ENCODE measurements at places on chromosomes 5 and 9. TPM values are rescaled to one million over a fixed set of nuclear protein-coding genes. Genes with fewer than 3 reads are reported as not detected.
A peak's percentile ranks its signal among the peaks of the same experiment; 100 is the strongest.

DNA sequence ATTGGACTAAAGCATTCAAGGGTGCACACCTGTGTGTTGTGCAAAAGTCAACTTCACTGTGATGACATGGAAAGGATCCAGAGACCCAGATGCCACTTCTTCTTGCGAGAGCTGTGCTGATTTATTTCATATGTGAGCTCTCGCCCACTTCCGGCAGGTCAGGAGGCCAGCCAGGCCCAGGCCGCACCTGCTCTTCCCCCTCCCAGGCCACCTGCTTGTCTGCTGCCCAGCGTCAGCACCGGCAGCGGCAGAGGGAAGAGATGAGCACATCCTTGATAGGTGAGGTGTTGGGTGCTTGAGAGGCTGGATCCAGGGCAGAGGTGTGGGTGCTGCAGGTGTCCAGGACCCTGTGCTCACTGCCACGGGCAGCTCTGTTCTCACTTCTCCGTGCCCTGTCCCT is 242.9 kb downstream of the FANCC start:
- H3K27me3 ChIP-seq, result no peaks in the 10 kb centered on the region
- H3K4me3 ChIP-seq, result no peak overlapping the region
- peak overlapping the region; percentile 66 for H3K27ac ChIP-seq
- peaks cover 77% of the 10 kb centered on the region for H3K4me1 ChIP-seq

The C1QTNF2 gene
- not detected for total RNA-seq

- peaks cover 15% of the 10 kb centered on the region for H3K27me3 ChIP-seq
- no peak overlapping the region for H3K4me3 ChIP-seq
- DNase-seq, result no peak
- H3K4me1 ChIP-seq, result no peaks in the 10 kb centered on the region
These were observed 86.3 kb upstream of the IER5L start for GRCh38 chr9:129264388-129264787.

DNA sequence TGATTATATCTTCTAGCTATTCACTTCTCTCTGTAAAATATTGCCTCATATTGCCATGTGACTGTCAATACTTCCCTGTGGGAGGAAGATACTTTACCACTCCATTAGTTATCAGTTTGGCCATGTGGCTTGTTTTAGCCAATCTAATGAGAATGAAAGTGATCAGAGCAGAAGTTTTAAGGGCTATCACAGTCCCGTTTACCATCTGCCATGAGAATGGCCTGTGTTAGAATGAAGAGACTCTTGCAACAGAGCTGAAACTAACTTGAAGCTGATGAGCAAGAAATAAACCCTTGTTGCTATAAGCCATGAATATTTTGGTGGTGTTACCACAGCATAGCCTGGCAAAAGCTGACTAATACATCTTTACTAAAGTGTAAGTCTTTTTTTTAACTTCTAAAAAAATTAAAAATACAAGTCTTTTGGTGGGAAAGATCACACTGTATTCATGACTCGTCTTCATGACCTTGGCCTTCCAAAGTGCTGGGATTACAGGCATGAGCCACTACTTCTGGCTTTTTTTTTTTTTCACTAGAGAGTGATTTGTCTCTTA is 68.0 kb upstream of the CTNNA1 start:
- no peaks in the 10 kb centered on the region for H3K27me3 ChIP-seq
- no peak overlapping the region for H3K27ac ChIP-seq
- H3K4me3 ChIP-seq, result no peak overlapping the region
- H3K36me3 ChIP-seq, result no peaks in the 10 kb centered on the region
- DNase-seq, result no peak
- H3K4me1 ChIP-seq, result no peaks in the 10 kb centered on the region

DNA sequence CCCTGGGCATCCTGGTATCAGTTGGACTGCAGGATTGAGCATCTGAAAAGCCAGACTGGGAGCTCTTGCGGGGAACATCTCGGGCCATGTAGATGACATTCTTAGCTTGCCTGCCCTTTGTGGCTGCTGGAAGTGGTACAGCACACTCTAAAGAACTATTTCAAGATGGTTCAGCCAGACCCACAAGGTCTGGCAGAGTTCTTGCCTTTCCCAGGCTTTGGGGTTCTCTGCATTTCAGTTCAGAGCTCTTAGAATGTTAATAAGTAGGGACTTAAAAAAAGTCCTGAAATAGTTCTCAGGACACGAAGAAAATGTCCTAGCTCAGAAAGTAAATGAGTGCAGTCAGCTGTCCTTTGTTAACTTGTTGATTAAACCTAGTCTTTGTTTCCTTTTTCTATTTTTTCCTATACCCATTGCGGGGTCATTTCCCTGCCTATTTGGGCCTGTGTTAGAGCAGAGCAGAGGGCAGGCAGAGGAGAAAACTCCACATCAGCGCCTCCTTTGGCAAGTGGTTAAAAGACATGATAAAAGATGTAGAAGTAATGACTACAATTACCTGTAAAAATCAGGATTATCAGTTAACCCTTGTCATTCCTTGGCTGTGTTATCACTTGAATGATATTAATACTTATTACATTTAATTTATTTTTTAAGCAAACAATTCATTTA is 291.5 kb downstream of the ZSWIM6 start:
- DNase-seq, result no peak
- H3K4me1 ChIP-seq, result peaks cover 8% of the 10 kb centered on the region
- no peak overlapping the region for H3K27ac ChIP-seq
- no peaks in the 10 kb centered on the region for H3K27me3 ChIP-seq

GRCh38 chr5:1174122-1174936 is 27.1 kb upstream of the SLC6A19 start:
- H3K27me3 ChIP-seq, result peaks cover 4% of the 10 kb centered on the region
- no peaks in the 10 kb centered on the region for H3K36me3 ChIP-seq
- no peaks in the 10 kb centered on the region for H3K4me1 ChIP-seq
- no peak overlapping the region for H3K4me3 ChIP-seq
- no peak overlapping the region for H3K27ac ChIP-seq
- peak; percentile 70 for DNase-seq

The PSMB7 gene
- 17.9 TPM for total RNA-seq

- H3K4me3 ChIP-seq, result no peak overlapping the region
- no peaks in the 10 kb centered on the region for H3K36me3 ChIP-seq
- H3K27ac ChIP-seq, result no peak overlapping the region
- H3K4me1 ChIP-seq, result no peaks in the 10 kb centered on the region
- DNase-seq, result no peak
These were observed 296.6 kb downstream of the SEMA5A start for GRCh38 chr5:9249231-9249630.

- no peak overlapping the region for H3K4me3 ChIP-seq
- no peaks in the 10 kb centered on the region for H3K4me1 ChIP-seq
- H3K27me3 ChIP-seq, result no peaks in the 10 kb centered on the region
- no peak for DNase-seq
- H3K36me3 ChIP-seq, result no peaks in the 10 kb centered on the region
These were observed 1.6 kb upstream of the DNAH5 start for GRCh38 chr5:13946111-13946510.

GRCh38 chr9:134358026-134358661 is 31.9 kb downstream of the RXRA start:
- H3K27ac ChIP-seq, result peak overlapping the region; percentile 30
- H3K4me1 ChIP-seq, result peaks cover 49% of the 10 kb centered on the region
- H3K36me3 ChIP-seq, result no peaks in the 10 kb centered on the region
- no peak overlapping the region for H3K4me3 ChIP-seq
- DNase-seq, result no peak

The PCDHB7 gene
- total RNA-seq, result 0.79 TPM

DNA sequence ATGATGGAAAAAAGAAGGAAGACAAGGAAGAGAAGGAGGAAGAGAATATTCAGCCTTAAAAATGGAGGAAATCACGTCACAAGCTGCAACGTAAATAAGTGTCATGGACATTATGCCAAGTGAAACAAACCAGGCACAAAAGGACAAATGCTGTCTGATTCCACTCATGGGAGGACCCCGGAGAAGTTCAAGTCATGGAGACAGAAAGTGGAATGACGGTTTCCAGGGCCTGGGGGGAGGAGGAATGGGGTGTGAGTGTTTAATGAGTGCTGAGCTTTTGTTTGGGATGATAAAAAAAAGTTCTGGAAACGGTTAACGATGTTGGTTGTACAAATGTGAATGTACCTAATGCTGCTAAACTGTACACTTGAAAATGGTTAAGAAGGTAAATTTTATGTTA is 439.5 kb downstream of the GADD45G start:
- peaks cover 8% of the 10 kb centered on the region for H3K4me1 ChIP-seq
- no peak overlapping the region for H3K27ac ChIP-seq
- H3K36me3 ChIP-seq, result no peaks in the 10 kb centered on the region
- no peak overlapping the region for H3K4me3 ChIP-seq
- DNase-seq, result no peak

The WHRN gene
- 11.6 TPM for total RNA-seq

GRCh38 chr9:79776581-79776980 is 204.8 kb downstream of the TLE4 start:
- H3K27ac ChIP-seq, result no peak overlapping the region
- H3K4me3 ChIP-seq, result no peak overlapping the region
- no peaks in the 10 kb centered on the region for H3K4me1 ChIP-seq
- H3K27me3 ChIP-seq, result no peaks in the 10 kb centered on the region

GRCh38 chr5:132093271-132093670 is 19.7 kb downstream of the CSF2 start:
- H3K36me3 ChIP-seq, result no peaks in the 10 kb centered on the region
- DNase-seq, result no peak
- H3K4me3 ChIP-seq, result no peak overlapping the region

DNA sequence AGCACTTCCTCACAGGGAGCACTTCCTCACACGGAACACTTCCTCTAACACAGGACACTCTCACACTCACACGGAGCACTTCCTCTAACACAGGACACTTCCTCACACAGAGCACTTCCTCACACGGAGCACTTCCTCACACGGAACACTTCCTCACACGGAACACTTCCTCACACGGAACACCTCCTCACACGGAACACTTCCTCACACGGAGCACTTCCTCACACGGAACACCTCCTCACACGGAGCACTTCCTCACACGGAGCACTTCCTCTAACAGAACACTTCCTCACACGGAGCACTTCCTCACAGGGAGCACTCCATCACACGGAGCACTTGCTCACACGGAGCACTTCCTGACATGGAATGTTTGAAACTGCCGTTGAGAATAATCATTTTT is 13.4 kb downstream of the POMT1 start:
- no peak overlapping the region for H3K4me3 ChIP-seq
- no peak for DNase-seq
- no peaks in the 10 kb centered on the region for H3K4me1 ChIP-seq
- H3K36me3 ChIP-seq, result no peaks in the 10 kb centered on the region
- H3K27ac ChIP-seq, result no peak overlapping the region

The SLC4A9 gene
- 3.0 TPM for total RNA-seq

DNA sequence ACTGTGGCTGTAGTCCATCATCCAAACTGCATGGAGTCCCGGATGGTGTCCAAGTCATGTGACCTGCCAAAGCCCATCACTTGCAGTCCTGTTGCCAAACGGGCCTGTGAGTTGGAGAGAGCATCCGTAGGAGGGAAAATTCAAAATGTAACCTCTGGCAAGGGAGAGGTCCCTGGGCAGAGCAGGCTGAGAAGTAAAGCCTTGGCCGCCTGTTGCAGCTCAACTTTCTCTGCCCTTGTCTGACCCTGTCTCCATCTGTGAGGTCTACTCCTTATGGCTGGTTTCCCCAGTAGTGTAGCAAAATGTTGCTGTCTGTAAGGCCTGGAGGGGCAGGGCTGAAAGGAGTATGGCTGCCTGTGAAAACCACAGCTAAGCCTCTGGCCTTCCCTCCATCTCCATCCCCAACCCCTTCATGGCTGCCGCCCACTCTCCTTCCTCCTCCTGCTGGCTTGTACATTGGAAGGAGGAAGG is 163.5 kb downstream of the SEMA6A start:
- DNase-seq, result no peak
- no peaks in the 10 kb centered on the region for H3K27me3 ChIP-seq
- H3K4me3 ChIP-seq, result no peak overlapping the region
- no peak overlapping the region for H3K27ac ChIP-seq
- no peaks in the 10 kb centered on the region for H3K36me3 ChIP-seq

DNA sequence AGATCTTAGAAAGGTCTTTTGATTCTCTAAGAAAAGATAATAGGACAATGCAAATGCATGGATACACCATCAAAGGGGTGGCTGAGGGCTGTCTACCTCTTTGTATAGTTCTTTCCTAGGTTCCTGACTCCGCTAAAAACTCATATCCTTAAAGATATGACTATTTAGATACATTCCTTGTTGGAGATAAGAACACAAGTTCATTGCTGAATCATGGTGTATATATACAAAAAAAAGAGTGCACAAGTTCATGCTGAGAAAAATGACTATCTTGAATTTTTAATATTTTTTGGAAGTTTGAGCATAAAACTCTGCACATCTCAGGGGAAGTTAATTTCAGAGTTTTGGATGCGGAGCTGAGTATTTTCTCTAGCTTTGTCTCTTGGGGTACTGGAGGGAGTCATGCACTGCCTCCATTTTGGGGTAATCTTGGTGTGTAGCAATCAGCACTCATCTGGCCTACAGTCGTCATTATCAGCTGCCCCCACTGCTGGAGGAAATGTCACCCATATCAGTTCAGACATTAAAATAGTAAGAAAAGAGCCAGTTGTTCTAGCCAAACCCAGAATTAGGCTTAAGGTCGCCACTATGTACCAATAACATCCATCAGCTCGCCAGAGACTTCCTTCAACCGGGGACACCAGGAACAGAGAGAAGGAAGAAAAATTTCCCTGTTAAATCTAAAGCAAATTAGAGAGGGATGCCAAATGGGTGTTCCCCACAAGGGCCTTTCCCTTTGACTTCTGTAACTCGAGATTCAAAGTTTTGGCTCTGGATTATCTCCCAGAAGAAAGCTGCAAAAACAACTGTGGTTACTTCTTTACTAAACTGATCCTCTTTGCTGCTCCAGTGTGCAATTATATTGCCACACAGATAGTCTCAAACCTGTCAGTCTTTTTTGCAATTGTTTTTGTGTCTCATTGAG is 49.0 kb downstream of the PTTG1 start:
- peaks cover 10% of the 10 kb centered on the region for H3K4me1 ChIP-seq
- DNase-seq, result peak; percentile 15
- H3K27me3 ChIP-seq, result no peaks in the 10 kb centered on the region
- no peaks in the 10 kb centered on the region for H3K36me3 ChIP-seq

- H3K4me3 ChIP-seq, result no peak overlapping the region
- DNase-seq, result no peak
- H3K36me3 ChIP-seq, result no peaks in the 10 kb centered on the region
- H3K4me1 ChIP-seq, result peaks cover 19% of the 10 kb centered on the region
- H3K27me3 ChIP-seq, result no peaks in the 10 kb centered on the region
These were observed 340.2 kb downstream of the ARRDC3 start for GRCh38 chr5:91042936-91043255.

The LCN10 gene
- total RNA-seq, result 0.96 TPM

GRCh38 chr9:92444841-92445240 is 20.6 kb upstream of the OMD start:
- H3K4me3 ChIP-seq, result no peak overlapping the region
- no peaks in the 10 kb centered on the region for H3K4me1 ChIP-seq
- no peak overlapping the region for H3K27ac ChIP-seq
- no peaks in the 10 kb centered on the region for H3K27me3 ChIP-seq
- no peak for DNase-seq

DNA sequence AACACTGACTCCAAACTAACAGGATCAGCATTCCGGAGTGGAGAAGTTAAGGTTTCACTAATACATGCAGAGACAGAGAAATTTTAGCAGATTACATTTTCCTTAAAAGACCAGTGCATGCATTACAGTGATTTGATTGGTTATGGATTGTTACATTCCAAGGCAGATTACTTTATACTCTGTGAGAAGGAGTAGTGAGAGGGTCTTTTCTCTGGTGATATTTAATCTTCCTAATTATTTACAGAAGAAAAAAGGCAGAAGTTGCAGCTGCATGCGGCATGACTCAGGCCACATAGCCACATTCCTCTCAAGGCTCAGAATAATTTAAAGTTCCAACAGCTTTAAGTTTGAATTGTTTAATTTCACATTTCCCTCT is 53.0 kb upstream of the PDZD2 start:
- no peak overlapping the region for H3K27ac ChIP-seq
- H3K27me3 ChIP-seq, result peaks cover 9% of the 10 kb centered on the region
- no peaks in the 10 kb centered on the region for H3K36me3 ChIP-seq
- no peak overlapping the region for H3K4me3 ChIP-seq
- H3K4me1 ChIP-seq, result no peaks in the 10 kb centered on the region

All from transverse colon (tissue), 4 donors.